Prostate gland (tissue), 2 donors: ENCODE measurements at places on chromosomes 1 and 21. TPM values are rescaled to one million over a fixed set of nuclear protein-coding genes. Genes with fewer than 3 reads are reported as not detected.

DNA sequence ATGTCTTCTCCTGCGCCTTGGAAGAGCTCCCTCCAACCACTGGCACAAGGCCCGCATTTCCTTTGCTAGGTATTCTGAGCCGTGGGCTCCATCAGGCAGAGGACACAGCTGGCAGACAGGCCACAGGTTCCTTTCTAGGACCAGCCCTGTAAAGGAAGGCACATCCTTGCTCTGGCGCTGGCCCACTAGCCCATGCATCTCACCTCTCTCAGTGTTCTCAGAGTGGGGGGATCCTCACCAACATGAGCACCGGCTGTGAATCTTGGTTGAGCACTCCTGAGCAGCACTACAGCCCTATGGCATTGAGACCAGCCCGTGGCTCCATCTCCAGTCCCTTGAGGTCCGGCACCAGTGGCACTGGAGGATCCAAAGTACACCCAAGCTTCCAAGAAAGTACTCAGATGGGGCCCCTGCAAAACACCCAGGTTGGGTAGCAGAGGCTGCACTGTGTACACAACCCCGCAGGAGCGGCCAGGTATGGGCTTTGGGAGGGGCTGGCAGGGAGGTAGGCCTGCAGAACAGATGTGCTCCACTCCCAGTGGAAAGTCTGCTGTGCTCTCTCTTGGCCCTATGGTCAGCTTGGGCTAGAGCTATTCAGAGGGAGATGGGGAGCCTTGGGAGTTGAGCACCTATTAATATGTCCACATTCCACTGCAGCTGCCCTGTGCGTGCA lies 47.1 kb upstream of the PLPPR5 start:
- no peak for DNase-seq

- no peak for DNase-seq
These were observed 163.2 kb upstream of the HMCN1 start for GRCh38 chr1:185570962-185571361.

DNA sequence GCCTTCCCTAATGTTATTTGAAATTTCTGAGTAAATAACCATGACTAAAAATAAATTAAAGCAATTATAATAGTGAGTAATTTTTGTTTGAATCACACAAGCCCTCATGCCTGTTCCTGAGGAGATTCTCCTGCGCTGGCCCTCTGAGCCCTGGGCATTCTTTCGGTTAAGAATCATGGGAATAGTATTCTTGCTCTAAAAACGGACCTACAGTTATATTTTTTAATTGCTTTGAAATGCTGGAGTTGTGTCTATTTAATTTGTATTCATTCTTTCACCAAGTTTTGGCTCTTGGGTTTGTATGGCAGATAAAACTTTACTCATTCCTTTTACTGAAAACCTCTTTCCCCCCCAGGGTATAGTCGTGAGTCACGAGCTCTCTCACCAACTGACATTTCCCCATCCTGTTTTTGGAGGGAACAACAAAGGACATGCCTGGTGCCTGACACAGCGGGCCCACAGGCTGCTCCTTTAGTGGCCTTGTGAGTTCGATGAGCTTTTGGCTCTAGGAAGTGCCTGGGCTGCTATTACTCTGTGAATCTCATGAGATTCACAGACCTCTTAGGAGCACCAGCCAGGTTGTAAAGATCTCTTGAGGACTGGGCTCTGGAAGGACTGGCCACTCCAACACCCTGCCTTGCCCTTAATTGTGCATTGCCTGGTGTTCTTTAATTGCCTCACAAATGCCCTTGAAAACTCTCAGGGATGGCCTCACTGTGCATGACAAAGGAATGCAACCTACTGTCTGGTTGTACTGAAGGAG lies 58.6 kb downstream of the DDR2 start:
- peak; percentile 68 for DNase-seq

DNA sequence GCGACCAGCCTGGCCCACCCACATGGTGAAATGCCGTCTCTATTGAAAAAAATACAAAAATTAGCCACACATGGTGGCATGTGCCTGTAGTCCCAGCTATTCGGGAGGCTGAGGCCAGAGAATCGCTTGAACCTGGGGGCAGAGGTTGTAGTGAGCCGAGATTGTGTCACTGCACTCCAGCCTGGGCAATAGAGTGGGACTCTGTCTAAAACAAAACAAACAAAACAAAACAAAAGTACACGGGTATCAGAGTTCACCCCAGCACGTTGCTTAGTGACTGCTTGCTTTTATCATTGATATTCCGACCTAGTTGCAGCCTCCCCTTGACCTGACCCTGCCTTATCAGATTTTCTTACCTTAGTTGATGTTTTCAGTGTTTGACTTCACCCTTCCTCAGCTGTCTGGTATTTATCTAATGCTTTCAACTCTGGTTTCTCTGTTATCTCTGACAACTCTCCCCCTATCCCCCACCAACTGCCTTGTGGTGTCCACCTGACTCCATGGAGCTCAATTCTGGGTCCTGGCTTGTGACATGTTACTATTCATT lies 5.1 kb downstream of the TLCD4 start:
- no peak for DNase-seq

Gene RXRG
- 1.4 TPM for total RNA-seq

Gene PCBP3
- total RNA-seq, result 0.77 TPM

Gene DMBX1
- total RNA-seq, result not detected

Gene PALMD
- total RNA-seq, result 18.2 TPM
